ENCODE measurements at places on chromosomes 3 and 15.

- peak; percentile 59 for DNase-seq
Observed at GRCh38 chr15:90062023-90062442, 40.2 kb downstream of the IDH2 start.

GRCh38 chr3:57538465-57538864 is 5.7 kb downstream of the DNAH12 start:
- DNase-seq, result no peak

GRCh38 chr3:5729852-5730251 is 542.3 kb downstream of the EDEM1 start:
- no peak for DNase-seq

- no peak for DNase-seq
Observed at GRCh38 chr3:190261015-190261414, 61.2 kb downstream of the CLDN1 start.

GRCh38 chr15:48119277-48119676 is 1.5 kb upstream of the SLC24A5 start:
- peak; percentile 10 for DNase-seq

GRCh38 chr3:30199096-30199759 is 407.2 kb upstream of the TGFBR2 start:
- peak; percentile 67 for DNase-seq

GRCh38 chr15:66863390-66864085 is 161.5 kb downstream of the SMAD6 start:
- DNase-seq, result no peak

- no peak for DNase-seq
Observed at GRCh38 chr15:77747175-77748077, 114.7 kb upstream of the LINGO1 start.

GRCh38 chr15:51341366-51342226 is at the start of gene GLDN:
GLDN (plus strand) TSS chr15:51341655; CDS start chr15:51341685, 30 bp downstream.
- DNase-seq, result no peak

DNA sequence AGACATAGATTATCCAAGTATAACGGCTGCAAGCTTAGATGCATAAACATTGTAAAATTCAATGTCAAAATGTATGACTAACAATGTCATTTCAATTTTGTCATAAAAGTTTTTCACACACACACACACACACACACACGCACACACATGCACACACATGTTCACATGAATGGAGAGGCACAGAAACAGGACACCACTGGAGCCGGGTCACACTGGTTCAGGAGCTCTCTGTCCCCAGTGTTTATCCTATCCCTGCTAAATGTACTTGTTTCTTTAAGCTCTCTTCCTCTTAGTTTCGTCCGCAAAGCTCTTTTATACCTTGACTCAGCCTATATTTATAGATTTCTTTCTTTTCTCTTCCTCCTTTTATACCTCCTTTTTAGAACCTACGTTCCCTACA is 249.9 kb downstream of the CADPS start:
- no peak for DNase-seq

DNA sequence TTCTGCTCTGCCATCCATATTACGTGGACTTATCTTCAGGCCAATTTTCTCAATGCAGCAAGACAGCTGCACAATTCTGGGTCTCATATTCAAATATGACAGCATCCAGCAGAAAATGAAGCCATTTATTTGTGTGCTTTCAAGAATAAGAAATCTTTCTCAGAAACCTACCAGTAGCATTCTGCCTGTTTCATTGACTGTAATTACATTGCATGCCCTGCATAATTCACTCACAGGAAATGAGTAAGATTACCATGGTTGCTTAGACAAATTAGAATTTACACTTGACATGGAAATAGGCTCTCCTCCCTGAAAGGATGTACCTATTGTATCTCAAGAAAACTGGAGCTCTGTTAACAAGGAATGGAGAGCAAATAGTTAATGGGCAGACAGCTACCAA is 346.6 kb upstream of the DCBLD2 start:
- peak; percentile 61 for DNase-seq

GRCh38 chr3:183439515-183439914 is 11.1 kb upstream of the MCF2L2 start:
- DNase-seq, result no peak

DNA sequence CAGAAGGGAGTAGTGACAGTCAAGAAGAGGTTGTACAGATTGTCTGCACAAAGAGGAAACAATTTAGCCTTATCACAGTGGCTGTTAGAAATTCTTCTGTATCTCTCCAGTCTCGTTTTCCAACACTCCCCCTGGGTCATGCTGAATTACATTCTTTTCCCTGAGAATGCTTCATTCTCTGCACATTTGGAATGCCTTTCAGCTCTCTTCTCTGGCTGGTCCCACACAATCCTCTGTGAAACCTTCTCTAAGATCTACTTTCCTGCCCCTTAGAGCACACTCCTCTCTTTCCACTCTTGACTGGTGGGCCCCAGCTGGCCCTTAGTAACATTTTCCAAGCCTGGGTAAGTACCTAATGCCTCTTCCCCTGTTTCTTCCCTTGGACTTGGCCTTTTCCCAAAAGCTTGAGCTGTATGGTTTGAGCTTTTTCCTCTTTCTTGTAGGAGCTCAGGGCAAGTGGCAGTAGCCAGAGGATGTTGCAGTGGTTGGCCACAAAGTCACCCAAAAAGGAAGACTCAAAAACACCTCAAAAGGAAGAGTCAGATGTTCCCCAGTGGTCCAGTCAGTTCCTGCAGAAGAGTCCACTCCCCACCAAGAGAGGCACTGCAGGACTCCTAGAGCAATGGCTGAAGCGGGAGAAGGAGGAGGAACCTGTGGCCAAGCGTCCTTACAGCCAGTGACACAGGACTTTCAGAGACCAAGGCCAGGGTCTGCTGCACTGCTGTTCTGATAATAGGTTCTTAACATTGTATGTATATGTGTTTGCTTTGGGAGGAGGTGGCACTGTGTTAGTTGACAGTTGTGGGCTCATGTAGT is 25.7 kb downstream of the HMCES start:
- peak; percentile 22 for DNase-seq

DNA sequence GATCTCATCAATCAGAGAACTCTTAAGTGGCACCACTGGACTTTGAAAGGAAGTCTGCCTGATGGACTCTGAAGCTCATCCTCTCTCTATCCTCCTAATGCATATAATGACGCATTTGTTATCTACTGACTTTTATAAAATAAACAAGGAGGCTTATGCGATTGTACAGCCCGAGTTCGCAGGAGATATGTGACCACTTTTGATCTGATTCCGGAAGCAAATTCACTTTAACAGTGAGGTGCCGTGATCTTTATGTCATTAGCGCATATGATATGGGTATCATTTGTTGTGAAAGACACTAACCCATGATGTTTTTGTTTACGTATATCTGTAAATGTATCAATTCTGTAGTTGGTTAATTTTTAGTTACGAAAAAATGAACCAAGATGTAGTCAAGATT is 427 bp upstream of the RNF111 start:
- no peak for DNase-seq

GRCh38 chr3:35624698-35625097 is 14.6 kb upstream of the ARPP21 start:
- DNase-seq, result no peak

DNA sequence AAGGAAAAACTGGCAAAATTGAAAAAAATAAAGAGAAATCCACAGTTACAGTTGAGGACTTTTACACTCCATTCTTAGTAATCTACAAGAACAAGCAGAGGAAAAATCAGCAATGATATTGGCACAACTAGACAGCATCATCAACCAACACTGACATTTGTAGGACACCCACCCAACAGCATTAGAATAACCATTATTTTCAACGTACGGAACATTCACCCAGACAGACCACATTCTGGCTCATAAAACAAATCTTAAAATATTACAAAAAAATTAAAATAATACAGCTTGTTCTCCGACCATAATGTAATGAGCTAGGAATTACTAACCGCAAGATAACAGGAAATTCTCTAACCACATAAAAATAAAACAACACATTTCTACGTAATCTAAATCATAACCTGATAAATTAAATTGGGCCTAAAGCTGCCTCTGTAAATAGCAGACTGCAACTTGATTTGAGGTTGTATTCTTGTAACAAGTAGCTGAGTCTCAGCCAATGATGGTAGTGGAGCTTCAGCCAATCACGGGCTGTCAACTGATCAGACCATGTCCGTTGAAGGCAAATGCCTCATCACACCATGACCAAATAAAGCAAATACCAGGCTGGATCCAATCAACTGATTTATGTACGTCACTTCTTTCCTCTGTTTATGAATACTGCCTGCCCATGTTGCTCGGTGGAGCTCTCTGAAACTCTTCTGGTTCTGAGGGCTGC is 9.2 kb downstream of the PLSCR4 start:
- no peak for DNase-seq

DNA sequence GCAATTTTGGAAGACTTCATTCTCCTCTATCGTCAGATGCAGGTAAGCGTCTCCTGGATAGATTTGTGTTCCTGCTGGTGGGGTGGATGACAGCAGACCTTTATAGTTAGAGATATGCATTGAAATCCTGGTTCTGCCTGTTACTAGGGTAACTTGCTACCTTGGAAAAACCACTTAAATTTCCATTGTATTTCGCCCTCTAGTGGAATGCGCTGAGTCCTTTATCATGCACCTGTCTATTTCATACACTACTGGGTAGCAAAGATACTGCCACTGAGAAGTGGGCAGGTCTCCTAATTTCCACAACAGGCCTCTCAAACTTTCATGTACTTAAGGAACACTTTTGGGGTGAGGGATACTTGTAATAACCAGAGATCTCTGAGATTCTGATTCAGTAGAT is 209.5 kb upstream of the SUCLG2 start:
- DNase-seq, result peak; percentile 11

- DNase-seq, result no peak
Observed at GRCh38 chr3:70137366-70137765, 137.8 kb downstream of the SAMMSON start.

- no peak for DNase-seq
Observed at GRCh38 chr3:194946091-194946490, 260.4 kb downstream of the FAM43A start.

GRCh38 chr3:193743702-193744047 is 150.7 kb downstream of the OPA1 start:
- DNase-seq, result no peak

- DNase-seq, result no peak
Observed at GRCh38 chr3:14582045-14582410, 41.9 kb upstream of the GRIP2 start.

- no peak for DNase-seq
Observed at GRCh38 chr15:80662129-80662528, 33.0 kb upstream of the ABHD17C start.

- peak; percentile 5 for DNase-seq
Observed at GRCh38 chr15:43361313-43361903, 9.4 kb downstream of the ZSCAN29 start.

DNA sequence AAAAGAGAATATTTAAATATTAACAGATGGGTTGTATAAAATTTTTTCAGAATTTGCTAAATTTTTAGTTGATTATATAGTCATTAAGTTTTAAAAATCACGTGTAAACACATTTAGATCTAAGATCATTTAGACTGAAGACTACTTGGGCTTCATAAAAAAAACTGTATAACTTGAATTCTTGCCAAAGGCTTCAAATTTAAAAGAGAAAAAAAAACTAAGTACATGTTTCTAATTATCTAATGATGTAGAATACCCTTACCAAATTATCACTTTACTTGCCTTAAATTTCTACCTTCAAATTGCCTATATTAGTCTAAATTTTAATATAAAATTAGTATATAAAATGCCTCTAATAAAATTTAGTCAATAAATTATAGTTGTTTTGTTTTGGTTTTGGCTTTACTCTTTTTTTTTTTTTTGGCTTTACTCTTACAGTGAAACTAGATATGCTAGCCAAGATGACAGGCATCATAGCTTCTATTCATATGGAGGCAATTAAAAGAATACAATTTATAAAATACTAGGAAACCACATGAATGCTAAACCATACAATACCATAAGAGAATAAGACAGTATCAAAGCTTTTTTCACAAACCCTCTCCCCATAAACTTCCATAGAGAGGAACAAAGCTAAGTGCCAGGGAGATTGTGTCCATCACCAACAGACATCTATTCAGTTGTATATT is 183.1 kb upstream of the KCNMB2 start:
- peak; percentile 72 for DNase-seq

GRCh38 chr3:58043933-58044332 is 35.7 kb downstream of the FLNB start:
- DNase-seq, result no peak

GRCh38 chr3:179706233-179706632 is 53.4 kb downstream of the USP13 start:
- DNase-seq, result no peak

GRCh38 chr3:22007368-22007767 is 256.4 kb upstream of the ZNF385D start:
- DNase-seq, result no peak

DNA sequence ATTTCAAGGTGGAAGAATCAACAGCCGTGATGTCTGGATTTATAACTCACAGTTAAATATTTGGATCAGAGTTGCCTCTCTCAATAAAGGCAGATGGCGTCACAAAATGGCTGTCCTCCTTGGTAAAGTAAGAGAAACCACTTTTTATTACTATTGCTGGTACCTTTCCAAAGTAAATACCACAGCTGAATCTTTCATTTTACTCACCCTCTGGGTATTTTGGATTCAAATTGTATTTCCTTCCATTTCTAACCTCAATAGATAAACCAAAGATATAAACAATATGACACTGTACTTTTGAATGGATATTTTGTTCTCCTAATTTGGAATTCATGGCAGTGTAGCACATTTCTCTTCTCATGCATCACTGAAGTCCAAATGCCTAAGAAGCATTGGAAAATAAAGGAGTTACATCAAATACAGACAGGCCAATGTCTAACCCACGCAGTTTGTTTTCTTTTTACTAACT is 29.5 kb downstream of the KLHL24 start:
- peak; percentile 95 for DNase-seq

GRCh38 chr3:125058959-125059358 is 3.2 kb upstream of the HEG1 start:
- DNase-seq, result no peak

- no peak for DNase-seq
Observed at GRCh38 chr3:103796068-103796467, 1361.3 kb downstream of the ZPLD1 start.

GRCh38 chr3:186940967-186941366 is 10.6 kb downstream of the ST6GAL1 start:
- DNase-seq, result no peak

DNA sequence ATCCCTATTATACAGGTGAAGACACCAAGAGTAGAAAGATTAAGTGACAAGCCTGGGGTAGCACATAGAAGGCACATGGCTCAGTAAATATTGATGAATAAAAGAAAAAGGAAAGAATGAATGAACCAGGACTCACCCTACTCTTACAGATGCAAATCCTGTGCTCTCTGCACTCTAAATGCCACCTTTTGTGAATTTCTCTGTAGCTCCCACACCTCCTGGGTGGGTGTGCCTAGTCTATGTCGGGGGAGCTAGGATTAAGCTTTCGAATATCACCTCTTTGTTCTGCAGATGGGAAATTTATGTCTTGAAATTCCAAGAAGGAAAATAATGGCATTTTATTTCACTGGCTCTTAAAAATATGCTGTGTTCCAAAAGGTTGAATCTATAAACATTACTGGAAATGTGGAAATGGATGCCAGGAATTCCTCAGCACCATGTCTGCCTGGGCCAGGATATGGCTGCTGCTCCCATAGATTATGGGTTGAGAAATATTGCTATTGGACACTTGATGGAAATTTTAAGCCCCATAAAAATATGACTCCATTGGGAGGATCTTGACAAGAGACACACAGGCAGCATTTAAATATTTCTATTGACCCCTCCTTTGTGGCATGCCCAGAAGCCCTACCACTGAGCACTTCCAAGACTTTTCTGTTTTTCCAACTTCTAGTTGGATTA is 43.3 kb downstream of the CCNB2 start:
- DNase-seq, result peak; percentile 56

GRCh38 chr15:60916032-60916678 is 312.9 kb downstream of the RORA start:
- no peak for DNase-seq

- no peak for DNase-seq
Observed at GRCh38 chr15:52068004-52068615, 44.5 kb downstream of the BCL2L10 start.

Measured in fibroblast of skin of right biceps (primary cell).